ENCODE measurements at places on chromosomes 6 and 20.

DNA sequence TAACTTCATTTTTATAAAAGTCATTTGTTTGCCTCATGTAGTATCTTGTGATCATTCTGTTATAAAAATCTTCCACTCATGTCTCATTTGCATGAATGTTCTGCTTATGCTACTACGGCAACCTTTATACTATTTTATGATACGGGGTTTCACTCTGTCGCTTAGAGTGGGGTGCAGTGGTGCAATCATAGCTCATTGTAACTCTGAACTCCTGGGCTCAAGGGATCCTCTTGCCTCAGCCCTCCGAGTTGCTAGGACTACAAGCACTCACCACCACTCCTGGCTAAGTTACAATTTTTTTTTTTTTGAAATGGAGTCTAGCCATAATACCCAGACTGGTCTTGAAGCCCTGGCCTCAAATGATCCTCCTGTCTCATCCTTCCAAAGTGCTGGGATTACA is 154.4 kb upstream of the PREP start:
- DNase-seq, result no peak

DNA sequence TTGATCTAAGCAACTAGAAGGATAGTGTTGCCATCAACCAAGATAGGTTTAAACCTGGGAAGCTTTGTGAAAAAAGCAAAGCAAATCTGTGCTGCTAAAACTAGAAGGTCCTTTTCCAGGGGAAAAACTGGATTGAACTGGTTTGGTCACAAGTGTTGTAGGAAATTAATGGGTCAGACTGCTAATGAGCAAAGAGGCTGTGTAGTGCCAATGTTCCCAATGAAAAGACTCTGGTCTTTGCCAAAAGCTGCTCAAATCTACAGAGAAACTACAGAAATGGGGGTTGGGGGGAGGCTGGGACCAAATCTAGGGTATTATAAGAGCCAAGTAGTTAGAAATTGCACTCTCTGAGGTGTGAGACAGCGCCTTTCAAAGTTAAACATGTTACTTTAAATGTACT is 85.0 kb downstream of the PLCG1 start:
- DNase-seq, result no peak

GRCh38 chr6:51892750-51893149 is 194.7 kb downstream of the PKHD1 start:
- no peak for DNase-seq

DNA sequence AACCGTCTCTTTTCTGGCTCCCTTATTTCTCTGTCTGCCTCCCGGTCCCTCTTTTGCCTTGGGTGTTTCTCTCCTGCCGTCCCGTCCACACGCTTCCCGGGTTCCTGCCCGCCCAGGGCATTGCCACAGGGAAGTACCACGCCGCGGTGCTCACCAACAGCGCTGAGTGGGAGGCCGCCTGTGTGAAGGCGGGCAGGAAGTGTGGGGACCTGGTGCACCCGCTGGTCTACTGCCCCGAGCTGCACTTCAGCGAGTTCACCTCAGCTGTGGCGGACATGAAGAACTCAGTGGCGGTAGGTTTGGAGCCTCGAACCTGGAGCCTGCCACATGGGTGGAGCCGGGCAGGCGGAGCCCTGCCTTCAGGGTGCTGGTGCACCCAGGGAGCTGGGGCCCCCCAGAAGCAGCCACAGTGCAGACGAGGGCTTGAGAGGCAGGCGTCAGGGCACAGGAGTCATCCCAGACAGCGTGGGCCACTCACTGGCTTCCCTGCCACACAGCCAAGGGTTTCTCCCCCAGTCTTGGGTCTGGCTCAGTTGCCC is 21.3 kb downstream of the NPEPL1 start:
- no peak for DNase-seq

DNA sequence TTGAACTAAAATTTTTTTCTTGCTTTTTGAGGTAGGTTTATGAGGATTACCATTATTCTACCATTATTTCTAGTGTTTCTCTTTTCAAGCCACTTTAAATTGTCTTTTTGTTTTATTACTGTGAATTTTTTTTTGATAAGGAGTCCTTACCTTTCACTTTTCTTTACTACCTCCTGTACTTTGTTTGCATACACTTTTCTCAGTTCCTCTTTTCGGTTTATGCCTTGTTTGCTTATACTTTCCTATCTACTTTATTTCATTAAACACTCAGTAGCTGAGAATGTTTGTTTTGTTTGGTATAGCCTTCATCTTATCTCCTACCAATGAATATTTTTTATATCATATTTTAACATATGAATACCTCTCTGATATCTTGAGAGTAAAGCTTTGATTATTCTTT is 147.9 kb downstream of the TFAP2B start:
- DNase-seq, result no peak

GRCh38 chr6:15421945-15422733 is 176.3 kb downstream of the JARID2 start:
- DNase-seq, result no peak

DNA sequence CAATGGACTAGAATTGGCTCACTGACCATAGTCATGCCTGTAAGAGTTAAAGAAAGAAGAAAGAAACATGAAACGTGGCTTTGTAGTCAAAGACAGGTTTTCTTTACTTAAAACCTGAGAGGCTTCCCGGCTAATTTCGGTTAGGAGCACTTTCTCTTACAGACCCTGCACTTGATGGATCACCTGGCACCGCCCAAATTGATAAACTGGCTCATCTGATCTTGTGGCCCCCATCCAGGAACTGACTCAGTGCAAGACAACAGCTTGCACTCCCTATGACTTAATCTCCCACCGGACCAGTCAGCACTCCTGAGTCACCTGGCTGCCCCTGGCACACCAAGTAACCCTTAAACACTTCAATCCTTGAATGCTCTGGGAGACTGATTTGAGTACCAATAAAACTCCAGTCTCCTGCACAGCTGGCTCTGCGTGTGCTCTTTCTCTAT is 12.3 kb downstream of the TMEM14B start:
- DNase-seq, result peak; percentile 33

DNA sequence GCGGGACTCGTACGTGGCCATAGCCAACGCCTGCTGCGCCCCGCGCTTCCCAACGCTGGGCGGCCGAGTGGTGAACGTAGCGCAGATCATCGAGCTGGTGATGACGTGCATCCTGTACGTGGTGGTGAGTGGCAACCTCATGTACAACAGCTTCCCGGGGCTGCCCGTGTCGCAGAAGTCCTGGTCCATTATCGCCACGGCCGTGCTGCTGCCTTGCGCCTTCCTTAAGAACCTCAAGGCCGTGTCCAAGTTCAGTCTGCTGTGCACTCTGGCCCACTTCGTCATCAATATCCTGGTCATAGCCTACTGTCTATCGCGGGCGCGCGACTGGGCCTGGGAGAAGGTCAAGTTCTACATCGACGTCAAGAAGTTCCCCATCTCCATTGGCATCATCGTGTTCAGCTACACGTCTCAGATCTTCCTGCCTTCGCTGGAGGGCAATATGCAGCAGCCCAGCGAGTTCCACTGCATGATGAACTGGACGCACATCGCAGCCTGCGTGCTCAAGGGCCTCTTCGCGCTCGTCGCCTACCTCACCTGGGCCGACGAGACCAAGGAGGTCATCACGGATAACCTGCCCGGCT is 3.4 kb downstream of the SLC32A1 start:
- no peak for DNase-seq

- no peak for DNase-seq
Observed at GRCh38 chr20:15564981-15565380, 1008.3 kb downstream of the KIF16B start.

GRCh38 chr6:29723262-29723665 is at the start of gene HLA-F:
Gene HLA-F, plus strand, starts transcription at chr6:29723434. Its CDS starts 30 bp downstream, at chr6:29723464.
- DNase-seq, result no peak

DNA sequence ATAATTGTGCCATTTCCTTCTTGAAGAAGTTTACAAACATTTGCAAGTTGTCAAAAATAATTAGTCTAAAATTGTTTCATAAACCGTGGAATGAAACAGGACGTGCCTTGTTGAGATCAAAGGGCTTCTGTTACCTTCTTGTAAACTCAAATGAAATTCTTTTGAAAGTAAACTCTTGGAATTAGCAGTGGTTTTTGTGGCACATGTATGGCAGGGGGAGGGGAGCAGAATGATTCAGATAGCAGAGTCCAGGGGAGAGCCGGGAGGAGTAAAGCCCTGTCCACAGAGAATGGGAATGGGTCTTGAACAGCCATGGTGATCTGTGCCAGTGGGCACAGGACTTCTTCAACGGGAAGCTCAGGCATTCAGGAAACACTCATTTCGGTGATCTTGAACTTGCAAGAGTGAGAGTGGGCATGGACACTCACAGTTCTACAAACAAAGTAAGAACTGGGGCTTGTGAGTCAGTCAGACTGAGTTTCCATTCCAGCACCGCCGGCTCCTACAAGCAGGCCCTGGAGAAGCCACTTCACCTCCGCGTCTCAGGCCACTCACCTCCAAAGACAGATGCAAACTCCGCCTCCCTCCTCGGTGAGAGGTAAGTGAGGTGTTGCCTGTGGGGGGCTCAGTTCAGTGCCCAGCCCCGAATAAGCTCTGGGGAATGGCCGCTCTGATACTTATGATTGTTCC is 143.1 kb downstream of the CDH26 start:
- no peak for DNase-seq

DNA sequence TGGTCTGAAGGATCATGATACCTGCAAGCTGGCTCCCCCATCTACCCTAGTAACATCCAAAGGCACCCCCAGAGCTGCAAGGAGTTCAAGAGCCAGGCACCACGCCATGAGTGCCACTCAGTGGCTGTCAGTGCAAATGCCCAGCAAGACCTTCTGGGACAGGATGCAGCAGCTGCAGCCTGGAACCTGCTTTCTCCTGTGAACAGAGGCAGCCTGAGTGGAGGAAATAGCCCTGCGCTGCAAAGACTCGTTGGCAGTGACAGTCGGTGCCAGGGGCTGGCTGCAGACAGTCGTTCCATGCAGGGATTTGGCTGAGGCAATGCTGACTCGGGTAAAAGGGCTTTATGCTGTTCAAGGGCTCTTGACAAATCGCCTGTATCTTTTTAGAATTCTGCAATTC is 15.7 kb upstream of the SSTR4 start:
- DNase-seq, result no peak

DNA sequence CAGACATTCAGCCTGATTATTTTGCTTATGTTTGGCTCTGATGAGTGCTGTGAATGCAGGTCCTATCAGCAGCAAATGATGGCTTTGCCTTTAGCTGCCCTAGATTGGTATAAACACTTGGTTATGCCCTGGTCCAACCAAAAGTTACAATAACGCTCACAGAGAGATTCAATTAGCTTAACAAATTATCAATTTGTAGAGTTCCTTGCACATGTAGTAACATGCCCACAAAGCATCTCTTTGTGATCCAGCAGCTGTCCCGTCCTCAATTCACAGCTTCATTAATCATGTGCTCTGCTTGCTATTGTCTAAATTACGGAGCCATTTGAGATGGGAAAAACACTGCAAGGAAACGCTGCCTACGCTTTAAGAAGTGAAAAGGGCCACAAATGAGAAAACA is 457.9 kb downstream of the HDGFL1 start:
- no peak for DNase-seq

DNA sequence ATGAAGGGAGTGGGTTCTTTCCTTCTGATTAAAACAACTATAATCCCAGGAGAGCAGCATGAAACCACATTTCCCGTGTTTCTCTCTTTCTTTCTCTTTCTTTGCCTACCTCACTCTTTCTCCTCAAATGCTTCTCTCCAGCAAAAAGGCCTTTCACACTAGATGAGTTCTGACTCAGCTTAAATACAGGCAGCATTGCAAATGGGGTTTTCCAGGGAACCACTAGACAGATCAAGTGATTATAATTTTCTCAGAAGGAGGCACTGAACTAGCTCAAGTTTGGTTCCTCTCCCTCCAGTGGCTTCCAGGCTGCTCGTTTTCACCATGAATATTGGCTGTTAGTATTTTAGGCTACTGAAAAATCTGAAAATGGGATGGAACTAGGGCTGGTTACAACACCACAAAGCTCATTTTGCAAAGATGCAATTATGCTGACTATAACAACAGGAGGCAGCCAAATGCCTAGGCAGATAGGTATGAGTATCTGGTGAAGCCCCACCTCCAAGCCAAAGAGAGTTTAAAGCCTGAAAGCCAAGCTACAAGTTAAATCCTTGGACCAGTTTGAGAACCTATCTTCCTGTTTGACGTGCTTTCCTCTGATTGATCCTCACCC is 260.0 kb downstream of the MMUT start:
- DNase-seq, result no peak

GRCh38 chr6:32060966-32061655 is 22.9 kb downstream of the CYP21A2 start:
- DNase-seq, result no peak

GRCh38 chr6:5525209-5525608 is 263.9 kb downstream of the FARS2 start:
- no peak for DNase-seq

- no peak for DNase-seq
Observed at GRCh38 chr20:1800180-1800579, 95.0 kb upstream of the SIRPA start.

DNA sequence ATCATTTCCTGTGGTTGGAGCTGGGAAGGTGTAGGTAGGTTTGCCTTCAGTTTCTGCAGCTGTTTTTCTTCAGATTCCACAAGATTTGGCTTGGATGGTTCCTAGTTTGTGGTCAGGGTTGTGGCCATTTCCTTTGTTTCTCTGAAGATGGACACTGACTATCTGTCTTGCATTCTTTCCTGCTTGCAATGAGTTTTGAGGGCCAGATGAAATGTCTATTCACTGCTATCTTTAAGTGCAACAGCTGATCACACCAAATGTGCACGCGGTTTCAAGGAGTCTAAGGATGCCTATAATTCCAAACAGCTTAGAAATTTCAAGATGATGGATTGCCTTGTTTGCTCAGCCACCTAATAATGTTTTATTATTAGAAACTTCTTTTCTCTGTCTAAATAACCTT is 28.4 kb downstream of the IL20RA start:
- no peak for DNase-seq

- DNase-seq, result no peak
Observed at GRCh38 chr20:58918621-58919020, 62.4 kb upstream of the NELFCD start.

GRCh38 chr6:22372922-22373321 is 76.1 kb upstream of the PRL start:
- DNase-seq, result no peak

DNA sequence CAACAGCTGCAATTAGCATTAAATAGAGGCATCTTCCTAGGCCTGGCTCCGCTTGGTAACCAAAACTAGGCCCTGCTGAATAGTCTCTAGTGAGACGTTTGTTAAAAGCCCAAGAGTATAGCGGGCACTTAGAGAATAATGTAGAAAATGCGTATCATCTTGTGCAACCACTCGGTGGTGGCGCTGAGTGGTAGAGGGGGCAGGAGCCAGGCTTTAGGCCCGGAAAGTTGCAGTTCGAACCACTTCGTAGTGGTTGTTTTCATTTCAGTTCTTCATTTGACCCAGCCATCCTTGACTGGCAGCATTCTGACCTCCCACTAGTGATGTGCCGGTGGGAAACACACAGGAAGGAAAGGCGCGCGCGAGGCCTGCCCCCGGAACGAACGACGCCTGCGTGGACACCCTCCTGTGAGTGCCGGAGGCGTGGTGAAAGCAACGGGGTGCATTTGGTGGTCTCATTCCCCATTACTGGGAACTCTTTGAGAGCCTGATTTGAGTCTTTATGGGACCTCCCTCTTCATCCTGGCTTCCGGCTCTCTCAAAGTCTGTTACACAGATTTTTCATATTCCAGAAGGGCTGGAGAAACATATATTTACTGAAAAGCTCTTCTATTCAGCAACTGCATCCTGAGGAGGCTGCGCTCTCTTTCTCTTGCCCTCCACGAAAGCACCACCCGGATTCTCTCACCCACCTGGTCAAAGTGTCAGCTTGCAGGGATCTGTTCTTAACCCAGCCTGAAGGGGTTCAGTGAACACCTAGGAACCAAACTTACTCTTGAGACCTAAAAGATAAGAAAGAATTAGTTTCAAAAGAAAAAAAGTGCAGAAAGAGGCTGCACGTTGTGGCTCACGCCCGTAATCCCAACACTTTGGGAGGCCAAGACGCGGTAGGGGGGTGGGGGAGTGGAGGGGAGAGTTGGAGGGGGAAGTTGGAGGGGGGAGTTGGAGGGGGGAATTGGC is 18.2 kb downstream of the GPX5 start:
- no peak for DNase-seq
